ENCODE measurements at places on chromosomes 12 and 14. TPM values are rescaled to one million over a fixed set of nuclear protein-coding genes. Genes with fewer than 3 reads are reported as not detected.

DNA sequence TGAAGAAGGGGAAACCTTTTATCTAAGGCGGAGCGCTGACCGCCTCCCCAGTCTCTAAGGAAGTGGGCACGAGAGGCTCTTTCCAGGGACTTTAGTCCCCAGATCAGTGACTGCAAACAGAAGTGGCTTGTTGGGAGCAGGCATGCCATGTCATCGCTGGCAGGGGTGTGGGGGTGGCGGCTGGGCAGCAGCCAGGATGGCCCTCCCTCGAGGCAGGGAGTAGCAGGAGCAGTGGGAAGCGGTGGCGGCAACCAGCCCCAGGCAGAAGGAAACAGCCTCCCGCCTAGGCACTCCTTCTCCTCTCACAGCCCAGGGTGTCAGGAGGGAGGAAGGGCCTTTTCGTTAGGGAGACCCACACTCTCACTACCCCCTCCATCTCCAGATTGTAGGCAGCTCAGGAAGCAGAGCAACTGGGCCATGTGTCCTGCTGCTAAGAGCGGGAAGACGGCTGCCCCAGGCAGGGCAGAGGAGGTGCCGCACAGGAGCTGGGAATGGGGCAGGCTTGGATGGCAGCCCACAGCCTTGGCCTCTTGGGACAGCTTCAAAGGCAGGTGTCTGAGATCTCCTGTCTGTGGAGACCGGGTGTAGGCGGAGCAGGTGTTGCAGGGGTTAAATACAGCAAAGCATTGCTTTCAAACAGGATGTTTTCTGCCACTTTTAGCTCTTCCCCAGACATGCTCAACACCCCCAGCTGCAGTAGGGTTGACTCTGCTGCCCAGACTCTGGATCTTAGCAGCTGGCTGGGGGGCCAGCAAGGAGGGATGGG is 21.8 kb downstream of the VDR start:
- DNase-seq: peak; percentile 58

DNA sequence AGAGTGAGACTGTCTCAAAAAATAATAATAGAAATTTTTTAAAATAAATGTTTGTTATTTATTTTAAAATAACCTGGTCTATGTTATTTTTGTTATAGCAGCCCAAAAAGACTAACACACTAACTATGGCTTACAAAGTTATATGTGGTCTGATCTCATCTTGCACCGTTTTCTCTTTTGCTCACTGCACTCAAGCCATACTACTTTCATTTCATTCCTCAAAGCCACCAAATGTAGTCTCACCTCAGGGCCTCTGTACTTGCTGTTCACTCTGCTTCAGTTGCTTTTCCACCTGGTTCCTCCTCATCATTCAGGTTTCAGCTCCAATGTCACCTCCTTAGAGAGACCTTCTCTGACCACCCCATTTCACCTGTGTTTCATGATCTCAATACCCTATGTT is 55.2 kb upstream of the MDM1 start:
- no peak for DNase-seq

- no peak for DNase-seq
Observed at GRCh38 chr14:85695300-85695699, 165.4 kb downstream of the FLRT2 start.

DNA sequence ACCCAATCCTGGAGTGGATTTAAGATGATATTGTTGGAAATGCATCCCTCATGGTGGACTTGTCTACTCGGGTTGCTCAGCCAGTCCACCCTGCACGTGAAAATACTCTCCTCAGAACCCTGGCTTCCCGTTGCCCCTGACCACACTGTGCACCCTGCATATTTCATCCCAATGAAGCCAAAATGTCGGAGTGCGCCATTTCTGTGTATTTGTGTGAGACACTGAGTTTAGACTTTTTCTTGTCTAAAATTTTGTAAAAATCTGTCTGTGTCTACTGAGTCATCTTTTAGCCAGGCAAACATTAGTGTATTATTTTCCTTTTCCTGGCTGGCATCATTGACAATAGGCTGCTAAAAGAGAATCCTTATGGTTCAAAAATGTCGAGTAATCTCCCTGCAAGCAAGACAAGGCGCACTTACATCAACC is 485 bp upstream of the PNMA1 start:
- no peak for DNase-seq

The DACT1 gene
- 30.2 TPM for polyA plus RNA-seq

The MOAP1 gene
- 31.2 TPM for polyA plus RNA-seq

The LTBR gene
- polyA plus RNA-seq: 69.3 TPM
